ENCODE measurements at places on chromosomes 2 and 18.

GRCh38 chr18:54830866-54831265, 2.6 kb downstream of the RAB27B start:
- no peak overlapping the region for H3K4me3 ChIP-seq
- H3K36me3 ChIP-seq: no peaks in the 10 kb centered on the region
- H3K4me1 ChIP-seq: no peaks in the 10 kb centered on the region
- peaks cover 5% of the 10 kb centered on the region for H3K27me3 ChIP-seq
- H3K27ac ChIP-seq: no peak overlapping the region
- no peak for DNase-seq

- no peaks in the 10 kb centered on the region for H3K27me3 ChIP-seq
- no peaks in the 10 kb centered on the region for H3K36me3 ChIP-seq
- no peaks in the 10 kb centered on the region for H3K4me1 ChIP-seq
- DNase-seq: no peak
- no peak overlapping the region for H3K27ac ChIP-seq
- H3K4me3 ChIP-seq: no peak overlapping the region
Observed at GRCh38 chr18:6960656-6961055, 156.9 kb downstream of the LAMA1 start.

DNA sequence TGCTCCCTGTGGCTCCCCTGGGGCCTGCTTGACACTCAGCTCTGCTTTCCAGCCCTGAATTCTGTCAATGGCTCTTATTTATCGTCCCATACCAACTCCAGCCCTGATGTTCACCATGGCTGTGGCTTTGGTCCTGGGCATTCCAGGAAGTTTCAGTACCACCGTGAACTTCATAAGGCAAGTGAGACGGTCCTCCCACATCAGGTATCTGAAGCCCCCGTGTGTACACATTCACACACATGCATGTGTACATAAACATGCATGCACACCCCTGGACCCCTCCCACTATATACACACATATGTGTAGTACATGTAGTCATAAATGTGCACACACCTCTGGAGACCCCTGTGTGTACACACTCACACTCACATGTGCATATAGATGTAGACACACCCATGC, 43.3 kb upstream of the PUM2 start:
- no peaks in the 10 kb centered on the region for H3K4me1 ChIP-seq
- no peak for DNase-seq
- no peaks in the 10 kb centered on the region for H3K27me3 ChIP-seq
- H3K27ac ChIP-seq: no peak overlapping the region
- H3K36me3 ChIP-seq: no peaks in the 10 kb centered on the region

DNA sequence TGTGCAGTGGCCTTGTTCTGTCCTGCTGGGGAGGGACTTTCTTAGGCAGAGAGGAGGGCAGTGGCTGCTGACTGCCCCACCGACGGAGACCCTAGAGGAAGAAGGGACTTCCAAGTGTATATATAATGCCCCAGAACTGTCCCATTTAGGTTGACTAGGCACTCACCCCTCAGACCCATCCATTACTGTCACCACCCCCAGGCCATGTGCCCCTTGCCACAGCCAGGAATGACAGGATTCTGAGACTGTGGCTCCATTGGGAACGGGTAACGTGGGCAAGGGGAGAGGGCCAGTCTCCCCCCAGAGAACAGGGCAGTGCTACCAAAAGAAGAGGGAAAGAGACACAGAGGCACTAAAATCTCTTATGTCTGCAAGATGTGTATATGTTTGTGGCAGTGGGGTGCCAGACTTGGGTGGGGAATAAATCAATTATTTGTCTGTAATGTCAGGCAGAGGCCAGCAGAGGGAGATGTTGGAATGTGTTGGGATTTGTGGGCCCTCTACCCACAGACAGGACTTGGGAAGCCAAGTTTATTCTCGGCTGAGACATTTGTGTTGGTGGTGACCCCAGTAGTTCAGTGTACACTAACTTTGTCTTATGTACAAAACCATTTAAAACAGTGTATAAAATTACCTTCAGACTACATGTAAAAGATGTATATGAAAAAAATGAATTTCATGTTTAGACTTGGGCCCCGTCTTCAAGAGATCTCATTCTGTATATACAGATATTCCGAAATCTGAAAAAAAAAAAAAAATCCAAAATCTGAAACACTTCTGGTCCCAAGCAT, 24.0 kb upstream of the TMEM37 start:
- H3K27me3 ChIP-seq: no peaks in the 10 kb centered on the region
- no peak overlapping the region for H3K27ac ChIP-seq
- DNase-seq: peak; percentile 6
- no peak overlapping the region for H3K4me3 ChIP-seq

DNA sequence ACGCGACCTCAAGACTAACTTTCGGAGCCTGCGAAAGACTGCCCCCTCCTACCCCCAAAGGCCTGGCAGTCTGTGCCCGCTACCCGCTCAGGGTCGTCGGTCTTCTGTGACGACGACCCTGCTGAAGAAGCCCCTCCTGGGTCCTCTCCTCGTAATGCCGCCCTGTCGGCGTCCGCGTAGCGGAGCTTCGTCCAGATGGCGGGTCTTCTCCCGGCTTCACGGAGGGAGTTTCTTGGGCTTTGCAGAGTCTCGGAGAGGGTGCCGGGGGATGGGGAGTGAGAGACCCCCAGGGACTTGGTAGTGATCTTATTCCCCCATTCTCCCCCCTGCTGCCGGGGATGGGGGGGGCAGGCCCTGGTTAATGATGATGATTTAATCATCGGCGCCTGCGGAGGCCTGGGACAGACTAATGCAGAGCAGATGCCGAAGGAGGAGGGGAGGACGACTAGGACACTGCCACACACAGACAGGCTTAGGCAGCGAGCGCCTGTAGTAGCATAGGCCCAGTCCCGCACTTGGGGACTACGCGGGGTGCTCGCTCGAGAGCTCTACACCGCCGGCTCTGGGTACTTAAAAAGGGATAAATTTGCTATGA, 528 bp upstream of the PCGF1 start:
- DNase-seq: no peak
- peaks cover 13% of the 10 kb centered on the region for H3K36me3 ChIP-seq
- H3K27me3 ChIP-seq: peaks cover 9% of the 10 kb centered on the region
- peak overlapping the region; percentile 85 for H3K4me3 ChIP-seq
- peaks cover 31% of the 10 kb centered on the region for H3K4me1 ChIP-seq

- H3K4me1 ChIP-seq: peaks cover 22% of the 10 kb centered on the region
- no peak for DNase-seq
- peaks cover 2% of the 10 kb centered on the region for H3K36me3 ChIP-seq
- H3K27me3 ChIP-seq: no peaks in the 10 kb centered on the region
- H3K4me3 ChIP-seq: no peak overlapping the region
Observed at GRCh38 chr2:190420801-190421200, 12.6 kb downstream of the MFSD6 start.

- H3K27ac ChIP-seq: no peak overlapping the region
- H3K27me3 ChIP-seq: no peaks in the 10 kb centered on the region
- H3K36me3 ChIP-seq: no peaks in the 10 kb centered on the region
- peak overlapping the region; percentile 47 for H3K4me3 ChIP-seq
- peaks cover 10% of the 10 kb centered on the region for H3K4me1 ChIP-seq
Observed at GRCh38 chr2:584863-585823, 92.1 kb downstream of the TMEM18 start.

DNA sequence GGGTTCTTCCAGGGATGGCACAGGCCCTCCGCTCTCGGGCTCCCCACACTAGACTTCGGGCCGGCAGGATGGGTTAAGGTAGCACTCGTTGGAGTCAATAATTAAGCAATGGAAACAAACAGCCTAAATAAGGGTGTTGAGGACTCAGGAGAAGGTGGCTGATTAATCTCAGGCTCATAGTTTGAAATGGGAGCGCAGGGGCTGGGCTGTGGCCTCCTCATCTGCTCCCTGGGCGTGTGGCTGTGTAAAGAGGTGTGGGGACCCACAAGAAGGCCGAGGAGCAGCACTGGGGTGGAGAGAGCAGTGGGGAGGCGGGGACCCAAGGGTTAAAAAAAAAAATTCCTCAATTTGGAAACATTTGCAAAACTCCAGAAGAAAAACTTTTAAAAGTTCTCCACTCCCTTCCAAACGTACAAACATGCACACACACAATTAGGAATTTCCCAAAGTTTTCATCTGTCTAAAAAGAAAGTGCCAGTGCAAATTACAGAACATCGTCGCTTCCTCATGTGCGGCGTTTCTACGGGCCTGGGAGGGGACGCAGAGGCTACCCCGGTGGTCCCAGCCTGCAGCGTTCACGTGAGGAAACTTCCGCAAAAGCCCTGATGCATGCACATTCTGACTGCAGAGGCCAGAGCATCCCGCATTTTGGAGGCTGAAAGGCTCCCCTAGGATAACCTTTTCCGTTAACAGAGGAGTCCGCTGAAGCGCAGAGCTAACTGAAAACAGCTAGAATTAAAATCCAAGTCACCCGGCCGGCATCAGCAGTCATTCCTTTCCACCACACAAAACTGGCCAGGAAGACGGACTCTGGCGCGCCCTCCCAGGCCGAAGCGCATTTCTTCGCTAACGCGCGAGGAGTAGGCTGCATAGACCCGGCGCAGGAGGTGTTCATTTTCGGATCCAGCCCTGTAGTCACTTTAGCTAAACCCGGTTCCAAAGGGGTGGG, 1.0 kb upstream of the TUBB6 start:
- DNase-seq: no peak
- H3K27me3 ChIP-seq: peaks cover 11% of the 10 kb centered on the region
- H3K27ac ChIP-seq: no peak overlapping the region
- H3K4me1 ChIP-seq: peaks cover 13% of the 10 kb centered on the region

DNA sequence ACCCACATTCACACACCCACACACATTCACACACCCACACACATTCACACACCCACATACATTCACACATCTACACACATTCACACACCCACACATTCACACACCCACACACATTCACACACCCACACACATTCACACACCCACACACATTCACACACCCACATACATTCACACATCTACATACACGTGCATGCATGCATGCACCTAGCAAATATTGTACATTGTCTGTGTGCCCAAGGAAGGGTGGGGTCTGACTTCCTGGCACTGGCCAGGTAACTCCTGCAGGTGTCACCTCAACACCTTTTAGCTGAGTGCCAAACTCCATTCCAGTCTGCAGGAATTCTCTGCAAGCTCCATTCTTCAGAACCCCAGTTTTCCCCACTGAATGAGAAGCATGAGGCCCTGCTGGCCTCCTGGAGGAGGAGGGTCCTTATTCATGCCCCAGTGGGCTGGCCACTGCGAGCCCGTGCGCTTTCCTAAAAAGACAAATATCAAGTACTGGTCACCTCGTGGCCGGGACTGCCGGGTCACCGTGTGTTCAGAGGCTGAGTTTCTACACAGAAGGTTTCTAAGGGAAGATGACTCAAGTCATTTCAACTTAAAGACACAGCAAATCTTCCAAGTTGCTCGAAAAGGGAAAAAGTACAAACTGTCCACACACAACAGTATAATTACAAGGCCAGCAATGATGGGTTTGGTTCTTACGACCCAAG, 131.5 kb downstream of the HDAC4 start:
- H3K27me3 ChIP-seq: no peaks in the 10 kb centered on the region
- H3K4me3 ChIP-seq: peak overlapping the region; percentile 90
- no peak for DNase-seq
- no peak overlapping the region for H3K27ac ChIP-seq
- H3K4me1 ChIP-seq: peaks cover 59% of the 10 kb centered on the region

- H3K27me3 ChIP-seq: no peaks in the 10 kb centered on the region
- DNase-seq: no peak
Observed at GRCh38 chr18:2982022-2982421, 30.9 kb downstream of the LPIN2 start.

- no peak overlapping the region for H3K4me3 ChIP-seq
- peaks cover 9% of the 10 kb centered on the region for H3K4me1 ChIP-seq
- peaks cover 26% of the 10 kb centered on the region for H3K36me3 ChIP-seq
- no peak overlapping the region for H3K27ac ChIP-seq
- DNase-seq: no peak
- H3K27me3 ChIP-seq: no peaks in the 10 kb centered on the region
Observed at GRCh38 chr2:673615-674320, 3.4 kb downstream of the TMEM18 start.

DNA sequence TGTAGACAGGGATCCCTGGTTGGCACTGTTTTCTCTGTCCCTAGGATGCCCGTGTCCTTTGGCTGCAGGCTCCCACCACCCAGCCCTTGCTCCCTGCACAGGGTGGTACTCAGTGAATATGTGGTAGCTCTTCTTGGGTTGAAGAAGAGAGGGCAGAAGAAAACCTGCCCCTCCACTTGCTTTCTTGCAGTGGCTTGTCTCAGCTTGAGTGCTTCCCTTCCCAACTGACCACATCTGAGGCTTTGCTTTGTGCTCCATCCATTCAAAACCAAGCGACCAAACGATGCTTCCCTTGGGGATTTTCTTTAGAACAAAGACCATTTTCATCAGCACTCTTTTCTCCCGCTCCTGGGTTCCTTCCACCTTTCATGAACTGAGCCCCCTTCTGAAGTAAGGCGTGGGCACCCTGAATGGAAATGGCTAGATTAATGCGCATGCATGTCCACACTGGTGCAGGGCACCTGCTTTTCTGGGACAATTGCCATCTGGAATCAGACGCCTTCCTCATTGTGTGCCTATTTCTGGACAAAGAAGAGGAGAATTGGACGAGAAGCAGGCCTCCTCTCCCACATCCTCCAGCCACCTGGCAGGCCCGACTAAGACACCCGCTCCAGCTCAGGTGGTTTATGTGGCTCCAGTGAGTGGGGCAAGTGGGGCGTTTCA, 59.1 kb downstream of the ARL4C start:
- H3K36me3 ChIP-seq: no peaks in the 10 kb centered on the region
- H3K27ac ChIP-seq: peak overlapping the region; percentile 69
- peaks cover 51% of the 10 kb centered on the region for H3K4me1 ChIP-seq
- H3K27me3 ChIP-seq: no peaks in the 10 kb centered on the region
- no peak for DNase-seq

- peaks cover 2% of the 10 kb centered on the region for H3K27me3 ChIP-seq
- DNase-seq: no peak
- H3K4me3 ChIP-seq: no peak overlapping the region
- no peaks in the 10 kb centered on the region for H3K4me1 ChIP-seq
Observed at GRCh38 chr18:63003899-63004298, 288.6 kb downstream of the PHLPP1 start.

DNA sequence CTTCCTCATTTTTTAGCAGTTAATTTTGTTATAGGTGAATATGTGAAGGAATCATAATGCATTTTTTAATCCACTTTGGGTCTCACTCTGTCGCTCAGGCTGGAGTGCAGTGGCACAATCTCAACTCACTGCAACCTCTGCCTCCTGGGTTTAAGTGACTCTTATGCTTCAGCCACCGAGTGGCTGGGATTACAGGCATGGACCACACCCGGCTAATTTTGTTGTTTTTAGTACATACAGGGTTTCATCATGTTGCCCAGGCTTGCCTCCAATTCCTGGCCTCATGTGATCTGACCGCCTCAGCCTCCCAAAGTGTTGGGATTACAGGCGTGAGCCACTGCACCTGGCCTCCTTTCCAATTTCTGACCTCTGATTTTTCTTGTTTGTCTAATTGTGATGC, 17.7 kb downstream of the SCYGR5 start:
- no peak overlapping the region for H3K27ac ChIP-seq
- H3K36me3 ChIP-seq: no peaks in the 10 kb centered on the region
- no peak overlapping the region for H3K4me3 ChIP-seq
- H3K27me3 ChIP-seq: peaks cover 7% of the 10 kb centered on the region
- H3K4me1 ChIP-seq: no peaks in the 10 kb centered on the region

GRCh38 chr2:117941693-117942092, 72.2 kb downstream of the CCDC93 start:
- peaks cover 100% of the 10 kb centered on the region for H3K36me3 ChIP-seq
- H3K27ac ChIP-seq: no peak overlapping the region
- DNase-seq: no peak

- H3K36me3 ChIP-seq: no peaks in the 10 kb centered on the region
- H3K4me3 ChIP-seq: no peak overlapping the region
- no peak overlapping the region for H3K27ac ChIP-seq
- no peaks in the 10 kb centered on the region for H3K27me3 ChIP-seq
Observed at GRCh38 chr2:29105375-29105774, 9.8 kb upstream of the CLIP4 start.
